ENCODE measurements at places on chromosomes 5 and 9.
A peak's percentile ranks its signal among the peaks of the same experiment; 100 is the strongest.

- peak; percentile 71 for DNase-seq
Observed at GRCh38 chr9:127786773-127787104, 905 bp downstream of the CDK9 start.

DNA sequence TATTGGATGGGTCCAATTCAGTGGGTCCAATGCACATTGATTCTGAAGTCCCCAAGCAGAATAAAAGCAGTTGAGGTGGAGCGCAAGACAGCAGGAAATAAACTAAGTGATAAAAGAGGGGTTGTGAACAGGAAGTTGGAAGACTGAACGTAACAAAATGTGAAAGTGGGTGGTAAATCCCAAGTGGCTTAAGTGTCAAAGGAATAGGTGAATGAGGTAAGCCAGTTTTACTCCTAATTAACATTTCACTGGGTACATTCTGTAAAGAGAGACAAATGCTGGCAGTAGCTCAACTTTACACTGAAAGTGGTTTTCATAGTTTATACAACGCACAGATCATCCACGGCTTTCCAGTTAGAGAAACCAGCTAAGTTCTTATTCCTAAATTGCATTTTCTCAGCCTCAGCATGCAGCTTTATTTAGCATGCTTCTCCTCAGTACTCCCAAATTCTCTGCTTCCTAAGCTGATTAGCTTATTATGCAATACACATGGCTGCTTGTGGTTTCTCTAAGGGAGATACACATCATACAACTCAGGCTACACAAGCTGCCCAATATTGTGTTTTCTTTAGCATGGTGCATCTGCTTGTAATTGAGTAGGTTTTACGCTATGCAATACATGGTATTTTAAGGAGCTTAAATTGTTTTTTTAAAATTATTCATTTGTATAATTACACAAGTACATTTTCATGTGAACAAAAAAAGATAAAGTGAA lies 34.2 kb upstream of the HSD17B4 start:
- DNase-seq = peak; percentile 27

DNA sequence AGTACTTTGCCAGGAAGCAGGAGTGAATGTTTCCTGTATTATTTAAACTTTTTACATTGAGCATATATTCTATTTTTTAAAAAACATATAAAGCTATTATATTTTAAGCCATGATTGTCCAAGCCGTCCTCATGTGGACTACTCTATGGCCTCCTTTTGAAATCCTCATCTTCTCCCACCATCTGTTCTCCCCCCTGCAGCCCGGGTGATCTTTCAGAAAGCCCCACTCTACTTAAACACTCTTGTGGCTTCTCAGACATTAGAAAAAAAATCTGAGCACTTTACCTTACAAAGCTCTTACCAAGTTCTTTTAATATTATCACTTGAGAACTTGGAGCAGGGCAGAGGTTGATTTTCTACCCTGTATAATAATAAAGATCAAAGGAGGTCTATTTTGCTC lies 95.4 kb downstream of the CAVIN4 start:
- DNase-seq = no peak

DNA sequence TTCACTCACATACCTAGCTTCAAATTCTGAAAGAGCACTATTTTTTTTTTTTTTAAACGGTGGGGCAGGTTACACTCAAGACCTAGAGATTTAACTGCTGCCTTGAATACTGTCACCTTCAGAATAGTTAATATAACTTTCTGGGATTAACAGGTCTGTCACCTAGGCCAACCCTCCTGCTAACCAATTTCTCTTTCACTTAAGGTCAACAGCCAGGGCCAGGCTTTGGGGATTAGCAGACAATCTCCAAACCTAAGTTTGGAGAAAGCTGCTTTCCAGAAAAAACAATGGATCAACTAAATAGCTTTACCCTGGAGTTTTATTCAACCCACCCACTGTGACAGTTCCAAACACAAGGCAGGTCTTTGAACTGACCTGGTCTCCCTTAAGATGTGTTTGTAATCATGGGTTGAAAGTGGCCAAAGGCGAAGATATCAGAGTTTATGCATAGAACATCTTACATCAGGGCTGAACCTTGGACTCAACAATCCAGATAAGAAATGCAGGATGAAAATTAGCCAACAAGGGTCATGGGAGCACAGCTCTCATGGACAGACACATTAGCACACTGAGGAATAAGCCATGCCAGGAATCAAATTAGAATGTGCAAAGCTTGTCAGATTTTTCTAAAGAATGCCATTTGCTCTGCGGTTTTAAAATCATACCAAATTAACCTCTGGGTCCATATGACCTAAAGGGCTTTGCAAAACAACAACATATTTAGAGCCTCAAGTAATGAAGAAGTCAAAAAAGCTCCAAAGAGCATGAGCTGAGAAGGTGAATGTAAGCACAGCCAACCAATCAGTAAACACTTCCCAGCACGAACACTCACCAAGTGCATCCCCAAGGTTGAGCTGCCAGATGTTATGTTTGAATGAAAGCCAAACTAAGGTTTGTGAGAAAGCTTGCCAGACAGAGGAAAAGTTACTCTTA lies 538.5 kb upstream of the DMAC1 start:
- DNase-seq = no peak

- DNase-seq = no peak
Observed at GRCh38 chr9:5453673-5454072, 3.3 kb downstream of the CD274 start.

GRCh38 chr9:131125038-131125287 lies 423 bp upstream of the NUP214 start:
- DNase-seq = no peak

GRCh38 chr9:27065288-27065687 lies 43.7 kb upstream of the TEK start:
- peak; percentile 19 for DNase-seq

DNA sequence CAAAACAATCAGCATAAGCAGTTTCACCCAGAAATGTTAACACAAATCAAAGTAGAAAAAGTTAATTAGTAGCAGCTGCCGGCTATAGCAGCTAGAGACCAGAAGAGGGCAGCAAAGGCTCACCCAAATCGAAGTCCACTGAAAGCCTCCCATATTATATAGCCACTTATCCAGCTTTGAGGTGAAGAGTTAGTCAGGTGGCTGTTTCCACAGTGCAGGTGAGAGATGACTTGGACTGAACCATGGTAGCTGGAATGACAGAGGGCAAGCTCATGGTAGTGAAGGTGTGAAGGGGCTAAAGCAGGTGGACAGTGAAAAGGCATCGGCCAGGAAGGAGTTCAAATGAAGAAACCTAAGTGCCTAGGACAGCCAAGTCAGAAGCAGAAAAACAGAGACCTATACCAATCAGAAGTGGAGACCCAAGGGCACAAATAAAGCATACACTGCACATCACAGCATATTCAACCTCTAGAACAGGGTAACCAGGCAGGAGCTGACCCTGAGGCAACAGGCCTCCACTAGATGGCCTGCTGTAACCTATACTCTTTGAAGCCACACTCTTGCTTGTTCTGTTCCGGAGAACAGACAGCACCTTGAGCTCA lies 7.2 kb upstream of the RNF38 start:
- peak; percentile 44 for DNase-seq

GRCh38 chr5:55226027-55226933 lies 835 bp downstream of the MCIDAS start:
- DNase-seq = no peak

DNA sequence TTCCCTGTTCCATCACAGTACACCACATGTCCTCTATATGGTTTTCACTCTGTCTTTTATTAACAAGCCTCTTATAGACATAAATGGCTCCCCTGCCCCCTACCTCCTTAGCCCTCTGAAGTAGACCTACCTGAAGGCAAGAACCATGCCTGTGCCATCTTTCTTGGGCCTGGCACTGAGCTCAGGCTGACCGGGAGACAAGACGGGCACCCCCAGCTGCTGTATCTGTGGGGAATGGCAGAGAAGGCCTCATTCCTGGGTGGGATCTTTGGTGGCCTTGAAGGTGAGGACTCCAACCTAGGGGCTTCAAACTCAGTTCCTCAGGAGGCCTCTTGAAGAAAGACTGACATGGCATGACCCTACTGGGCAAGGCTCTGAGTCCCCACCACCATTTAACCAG lies 109.9 kb downstream of the GABBR2 start:
- DNase-seq = no peak

GRCh38 chr5:149262315-149262714 lies 9.3 kb upstream of the AFAP1L1 start:
- no peak for DNase-seq

DNA sequence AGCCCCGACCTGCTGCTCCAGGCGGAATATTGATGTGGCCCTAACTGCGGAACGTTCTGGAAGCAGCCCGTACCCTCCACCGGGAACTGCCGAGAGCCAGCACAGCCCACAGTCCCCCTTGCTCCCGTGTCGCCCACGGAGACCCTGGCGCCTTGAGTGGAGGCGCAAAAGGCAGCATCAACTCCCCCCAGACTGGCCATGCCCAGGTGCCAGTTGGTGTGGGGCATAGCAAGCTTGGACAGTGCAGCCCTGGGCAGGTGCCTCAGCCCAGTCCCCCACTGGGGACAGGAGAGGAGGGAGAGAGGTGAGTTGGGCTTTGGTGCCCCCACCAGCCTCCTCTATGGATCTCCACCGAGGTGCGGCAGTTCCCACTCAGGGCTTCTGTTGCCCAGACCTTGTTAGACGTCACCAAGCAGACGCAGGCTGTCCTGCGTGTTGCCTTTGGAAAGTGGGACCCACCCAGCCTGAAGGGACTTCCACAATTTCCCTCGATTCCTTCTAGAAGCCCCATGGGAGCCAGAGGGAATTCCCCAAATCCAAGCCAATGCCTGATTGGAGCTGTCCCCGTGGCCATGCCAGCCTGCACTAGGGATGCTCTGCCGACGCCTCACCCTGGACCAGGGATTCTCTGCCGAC lies 19.8 kb upstream of the NRARP start:
- DNase-seq = no peak
